ENCODE measurements at places on chromosomes 13 and 19.

- DNase-seq, result no peak
Measured at GRCh38 chr19:40762754-40763470, 11.9 kb downstream of the SNRPA start.

DNA sequence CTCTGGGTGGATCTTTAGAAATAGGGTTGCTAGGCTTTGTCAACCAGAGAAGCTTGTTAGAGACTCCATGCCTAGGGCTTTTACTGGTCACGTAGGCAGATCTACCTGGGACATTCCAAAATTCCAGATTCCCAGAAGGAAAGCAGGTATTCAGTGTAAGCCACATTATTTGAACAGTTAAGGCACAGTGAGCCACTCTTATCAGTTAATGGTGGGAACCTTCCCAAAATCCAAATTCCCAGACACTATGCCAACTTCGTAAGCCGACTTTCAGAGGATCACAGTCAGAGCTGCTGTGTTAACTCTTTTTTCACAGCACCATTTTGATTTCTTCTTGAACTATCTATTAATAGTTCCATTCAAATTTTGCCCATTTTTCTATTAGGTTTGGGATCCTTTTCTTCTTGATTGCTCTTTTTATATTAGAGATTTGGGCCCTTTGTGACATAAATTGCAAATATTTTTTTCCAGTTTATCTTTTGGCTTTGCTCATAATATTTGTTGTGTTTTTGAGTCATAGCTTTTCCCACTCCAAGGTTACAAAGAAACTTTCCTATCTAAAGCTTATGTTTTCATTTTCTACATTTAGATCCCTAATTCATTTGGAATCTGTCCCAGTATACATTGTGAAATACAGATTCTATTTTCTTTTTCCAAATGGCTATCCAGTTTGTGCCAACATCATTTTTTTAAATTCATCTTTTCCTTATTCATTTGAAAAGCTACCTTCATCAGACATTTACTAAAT, 77.3 kb downstream of the DHRS12 start:
- no peak for DNase-seq

GRCh38 chr13:29175250-29175873, 355.2 kb downstream of the MTUS2 start:
- DNase-seq, result no peak

DNA sequence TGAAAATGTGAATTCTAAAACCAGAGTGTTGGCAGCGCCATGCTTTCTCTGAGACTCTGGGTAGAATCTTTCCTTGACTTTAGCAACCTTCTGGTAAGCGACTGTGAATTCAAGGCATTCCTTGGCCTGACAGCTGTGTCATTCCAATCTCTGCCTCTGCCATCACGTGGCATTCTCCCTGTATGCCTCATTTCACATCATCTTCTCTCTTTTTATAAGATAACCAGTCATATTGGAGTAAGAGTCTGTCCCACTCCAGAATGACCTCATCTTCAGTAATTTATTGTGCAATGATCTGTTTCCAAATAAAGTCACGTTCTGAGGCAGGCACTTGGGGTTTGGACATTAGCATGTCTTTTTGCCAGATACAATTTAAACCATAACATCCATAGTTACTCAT, 103.4 kb upstream of the POSTN start:
- no peak for DNase-seq

GRCh38 chr19:51297406-51297805, 14.0 kb upstream of the IGLON5 start:
- DNase-seq, result no peak

- peak; percentile 16 for DNase-seq
Measured at GRCh38 chr13:40271931-40272775, 394.3 kb downstream of the FOXO1 start.

- no peak for DNase-seq
Measured at GRCh38 chr19:39746836-39747529, 9.2 kb upstream of the CLC start.

DNA sequence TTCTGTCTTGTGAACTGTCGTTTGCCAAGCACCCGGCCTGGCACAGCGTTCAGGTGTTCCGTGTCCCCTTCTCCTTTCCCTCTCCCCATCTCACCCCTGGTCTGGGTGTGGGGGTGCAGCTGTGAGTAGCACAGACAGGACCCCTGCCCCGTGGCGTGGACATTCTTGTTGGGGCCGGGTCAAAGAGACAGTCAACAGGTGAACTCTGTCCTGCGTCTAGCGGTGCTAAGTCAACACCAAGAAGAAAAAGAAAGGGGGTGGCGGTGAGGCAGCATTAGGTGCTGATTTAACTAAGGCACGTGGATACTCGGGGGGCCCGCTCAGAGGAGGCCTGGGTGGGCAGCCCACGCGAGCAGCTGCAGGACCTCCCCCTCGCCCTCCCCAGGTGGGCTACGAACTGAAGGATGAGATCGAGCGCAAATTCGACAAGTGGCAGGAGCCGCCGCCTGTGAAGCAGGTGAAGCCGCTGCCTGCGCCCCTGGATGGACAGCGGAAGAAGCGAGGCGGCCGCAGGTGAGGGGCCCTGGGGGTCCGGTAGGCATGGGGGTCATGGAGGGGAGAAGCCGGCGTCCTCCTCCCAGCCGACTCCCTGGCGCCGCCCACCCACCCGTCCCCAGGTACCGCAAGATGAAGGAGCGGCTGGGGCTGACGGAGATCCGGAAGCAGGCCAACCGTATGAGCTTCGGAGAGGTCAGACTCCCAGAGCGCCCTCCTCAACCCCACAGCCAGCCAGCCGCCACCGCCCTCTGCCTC, 9.7 kb upstream of the CNOT3 start:
- DNase-seq, result no peak
